Stimulated activated memory B cell treated with anti-CD40 and anti-IgM and Interleukin-4, amounts not matched to agents 10 μg/mL and 1 μg/mL and 100 μg/mL, for 72 hours (primary cell): ENCODE measurements at places on chromosomes 2 and 18.

GRCh38 chr18:22489704-22490103 is 72.0 kb upstream of the CTAGE1 start:
- no peaks in the 10 kb centered on the region for H3K27me3 ChIP-seq
- H3K4me3 ChIP-seq = no peak overlapping the region
- H3K36me3 ChIP-seq = no peaks in the 10 kb centered on the region
- no peak for ATAC-seq
- H3K27ac ChIP-seq = no peak overlapping the region
- H3K4me1 ChIP-seq = no peaks in the 10 kb centered on the region

DNA sequence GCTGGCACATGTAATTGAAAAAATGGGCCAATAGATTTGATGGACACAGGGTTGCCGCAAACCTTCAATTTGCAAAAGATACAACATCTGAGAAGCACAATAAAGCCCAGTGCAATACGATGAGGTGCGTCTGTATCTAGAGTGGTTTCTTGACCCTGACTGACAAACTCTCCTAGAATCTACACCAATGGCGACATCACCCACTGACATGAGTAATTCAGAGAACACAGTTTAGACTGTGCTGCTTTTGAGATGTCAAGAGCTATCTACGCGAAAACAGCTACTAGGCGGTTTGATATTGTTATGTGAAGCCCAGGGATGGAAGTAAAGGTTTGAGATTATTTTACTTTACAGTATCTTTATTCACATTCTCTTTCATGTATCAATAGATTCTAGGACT is 104.9 kb downstream of the EIPR1 start:
- H3K4me3 ChIP-seq = no peak overlapping the region
- ATAC-seq = no peak
- H3K27me3 ChIP-seq = no peaks in the 10 kb centered on the region
- H3K36me3 ChIP-seq = peaks cover 53% of the 10 kb centered on the region
- H3K27ac ChIP-seq = no peak overlapping the region

DNA sequence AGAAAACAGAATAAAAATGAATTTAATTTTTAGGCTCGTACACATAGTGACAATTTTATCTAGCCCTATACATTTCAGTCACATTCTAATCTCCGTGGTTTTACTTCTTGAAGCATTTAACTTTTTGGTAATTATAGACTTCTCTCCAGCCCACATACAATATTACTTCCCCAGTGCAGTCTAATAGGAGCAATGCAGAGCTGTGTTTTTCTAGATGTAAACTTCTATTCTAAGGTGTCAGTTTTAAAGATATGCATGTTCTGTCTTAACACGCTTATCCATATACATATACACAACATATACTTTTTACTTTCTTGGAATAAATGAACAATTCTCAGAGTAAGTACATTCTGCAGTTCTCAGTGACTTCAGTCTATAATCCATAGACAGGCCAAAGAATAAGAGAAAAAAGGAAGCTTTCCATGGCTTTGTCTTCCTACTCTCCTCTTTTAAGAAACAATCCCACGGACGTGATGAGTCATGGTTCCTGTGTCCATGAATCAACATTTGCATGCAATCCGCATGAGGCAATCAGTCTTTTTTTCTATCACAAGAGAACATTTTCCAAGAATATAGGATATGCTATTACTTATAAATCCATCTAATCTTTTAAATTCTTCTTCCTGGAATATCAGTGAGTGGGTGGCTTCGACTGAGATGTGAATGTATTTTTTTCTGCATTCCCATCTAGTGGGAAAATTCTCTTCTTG is 42.8 kb downstream of the CCDC102B start:
- no peak overlapping the region for H3K4me3 ChIP-seq
- no peaks in the 10 kb centered on the region for H3K4me1 ChIP-seq
- H3K36me3 ChIP-seq = no peaks in the 10 kb centered on the region
- H3K27ac ChIP-seq = no peak overlapping the region
- no peaks in the 10 kb centered on the region for H3K27me3 ChIP-seq

GRCh38 chr2:148103946-148104345 is 83.1 kb downstream of the MBD5 start:
- no peaks in the 10 kb centered on the region for H3K27me3 ChIP-seq
- peaks cover 28% of the 10 kb centered on the region for H3K36me3 ChIP-seq
- no peak for ATAC-seq
- H3K27ac ChIP-seq = no peak overlapping the region
- no peak overlapping the region for H3K4me3 ChIP-seq

GRCh38 chr2:200156166-200156835 is 150.2 kb upstream of the SPATS2L start:
- no peak overlapping the region for H3K27ac ChIP-seq
- H3K4me3 ChIP-seq = no peak overlapping the region
- H3K27me3 ChIP-seq = peaks cover 8% of the 10 kb centered on the region
- no peak for ATAC-seq
- no peaks in the 10 kb centered on the region for H3K36me3 ChIP-seq

DNA sequence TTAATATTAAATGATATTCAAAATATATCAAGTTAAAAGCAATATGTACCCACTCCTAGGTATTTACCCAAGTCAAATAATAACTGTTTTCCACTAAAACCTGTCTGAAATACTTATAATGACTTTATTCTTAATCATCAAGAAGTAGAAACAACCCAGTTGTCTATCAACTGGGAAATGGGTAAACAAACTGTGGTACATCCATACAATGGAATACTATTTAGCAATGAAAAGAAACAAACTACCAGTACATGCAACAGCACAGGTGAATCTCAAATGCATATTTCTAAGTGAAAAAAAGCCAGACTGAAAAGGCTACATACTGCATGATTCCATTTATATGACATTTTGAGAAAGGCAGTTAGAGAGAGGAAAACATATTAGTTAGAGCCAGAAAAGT is 559.9 kb downstream of the MBD2 start:
- no peaks in the 10 kb centered on the region for H3K27me3 ChIP-seq
- no peak for ATAC-seq
- H3K36me3 ChIP-seq = no peaks in the 10 kb centered on the region
- H3K4me1 ChIP-seq = no peaks in the 10 kb centered on the region

- peak overlapping the region; percentile 37 for H3K27ac ChIP-seq
- peak; percentile 67 for ATAC-seq
- peaks cover 51% of the 10 kb centered on the region for H3K27me3 ChIP-seq
- H3K4me1 ChIP-seq = peaks cover 32% of the 10 kb centered on the region
- peak overlapping the region; percentile 70 for H3K4me3 ChIP-seq
Observed at GRCh38 chr18:23619388-23619881, 33.1 kb upstream of the NPC1 start.

GRCh38 chr2:100544911-100545596 is 17.7 kb upstream of the PDCL3 start:
- H3K4me1 ChIP-seq = peaks cover 6% of the 10 kb centered on the region
- peaks cover 12% of the 10 kb centered on the region for H3K27me3 ChIP-seq
- no peak for ATAC-seq

DNA sequence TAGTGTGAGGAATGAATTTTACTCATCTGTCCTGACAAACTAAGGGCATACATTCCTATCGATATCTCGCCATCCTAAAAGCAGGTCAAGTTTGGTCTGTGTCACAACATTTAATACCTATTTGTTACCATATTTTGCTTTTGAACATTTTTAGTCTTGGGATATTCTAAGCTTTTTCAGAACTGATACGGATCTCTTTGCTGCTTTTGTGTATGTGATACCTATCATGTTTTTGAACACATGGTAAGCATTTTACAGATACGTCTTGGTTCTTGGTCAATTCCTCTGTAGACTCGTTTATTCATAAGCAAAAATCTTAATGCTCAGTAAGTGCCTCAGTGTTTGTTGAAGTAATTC is 592 bp downstream of the ZNF397 start:
- peak overlapping the region; percentile 100 for H3K27ac ChIP-seq
- ATAC-seq = no peak
- H3K27me3 ChIP-seq = no peaks in the 10 kb centered on the region
- H3K4me3 ChIP-seq = peak overlapping the region; percentile 98
- H3K4me1 ChIP-seq = peaks cover 20% of the 10 kb centered on the region
